Umbilical cord (tissue), 2 donors: ENCODE measurements at places on chromosomes 12 and 14. TPM values are rescaled to one million over a fixed set of nuclear protein-coding genes. Genes with fewer than 3 reads are reported as not detected.

DNA sequence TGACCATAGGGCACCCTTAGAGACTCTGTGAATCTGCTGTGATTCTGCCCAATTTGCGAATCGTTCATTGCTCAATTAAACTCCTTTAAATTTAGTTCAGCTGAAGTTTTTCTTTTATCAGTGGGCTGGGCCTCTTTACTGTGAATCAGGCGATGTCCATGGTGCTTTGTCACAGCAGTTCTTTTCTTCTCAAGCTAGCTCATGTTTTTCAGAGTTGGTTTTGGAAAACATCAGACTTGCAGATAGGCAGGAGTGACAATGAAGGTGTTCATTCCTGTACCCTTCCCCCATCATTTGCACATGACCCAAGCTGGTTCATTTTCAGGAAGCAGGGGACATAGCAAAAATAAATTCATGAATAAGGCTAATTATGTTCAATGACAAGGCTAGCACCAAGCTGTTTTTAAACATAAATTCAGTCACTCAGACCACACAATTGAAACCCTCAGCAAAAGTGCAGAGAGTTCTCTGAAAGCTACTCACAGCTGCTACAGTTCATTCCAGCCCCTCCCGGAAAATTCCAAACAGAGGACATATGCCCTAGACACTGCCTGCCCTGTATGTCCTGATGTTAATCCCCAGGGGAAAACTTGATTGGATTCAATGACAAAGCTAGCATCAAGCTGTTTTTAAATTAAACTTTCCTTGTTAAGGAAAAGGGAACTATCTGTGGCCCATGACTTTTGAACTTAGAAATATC is 383.3 kb downstream of the C12orf75 start:
- no peak for DNase-seq

Gene MIP
- 2.9 TPM for total RNA-seq

GRCh38 chr12:17593715-17594406 is 496.1 kb downstream of the RERGL start:
- DNase-seq, result no peak

DNA sequence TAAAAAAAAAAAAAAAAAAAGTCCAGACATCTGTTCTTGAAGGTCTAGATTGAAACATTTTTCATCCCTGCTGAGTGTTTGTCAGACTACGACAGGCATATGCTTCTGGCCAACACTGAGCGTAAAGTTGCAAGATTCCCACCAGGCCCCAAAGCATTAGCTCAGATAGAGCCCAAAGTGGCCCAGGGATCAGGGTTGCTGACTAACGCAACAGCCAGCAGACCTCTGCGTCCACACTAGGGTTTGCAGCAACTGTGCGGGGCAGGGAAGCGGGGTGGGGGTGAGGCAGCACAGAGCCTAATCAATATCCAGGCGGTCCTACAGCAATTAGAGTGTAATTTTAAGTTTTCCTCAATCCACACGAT is 55.7 kb downstream of the SSH1 start:
- peak; percentile 91 for DNase-seq

DNA sequence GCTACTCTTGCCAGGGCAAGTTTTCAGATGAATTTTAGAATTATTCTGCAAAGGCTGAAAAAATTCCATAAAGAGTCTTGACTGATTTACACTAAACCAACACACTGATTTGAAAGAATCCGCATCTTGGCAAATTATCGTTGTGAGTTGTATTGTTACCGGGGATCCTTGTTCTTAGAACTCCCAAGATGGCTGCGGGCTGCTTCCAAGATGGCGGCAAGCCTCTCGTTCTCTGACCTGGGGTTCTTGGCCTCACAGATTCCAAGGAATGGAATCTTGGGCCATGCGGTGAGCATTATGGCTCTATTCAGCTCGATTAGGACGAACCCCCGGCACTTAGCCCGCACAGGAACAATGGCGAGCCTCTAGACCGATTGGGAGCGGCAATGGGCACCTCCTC is 132.5 kb downstream of the ZNF664 start:
- no peak for DNase-seq

Gene GLS2
- total RNA-seq, result 0.72 TPM

DNA sequence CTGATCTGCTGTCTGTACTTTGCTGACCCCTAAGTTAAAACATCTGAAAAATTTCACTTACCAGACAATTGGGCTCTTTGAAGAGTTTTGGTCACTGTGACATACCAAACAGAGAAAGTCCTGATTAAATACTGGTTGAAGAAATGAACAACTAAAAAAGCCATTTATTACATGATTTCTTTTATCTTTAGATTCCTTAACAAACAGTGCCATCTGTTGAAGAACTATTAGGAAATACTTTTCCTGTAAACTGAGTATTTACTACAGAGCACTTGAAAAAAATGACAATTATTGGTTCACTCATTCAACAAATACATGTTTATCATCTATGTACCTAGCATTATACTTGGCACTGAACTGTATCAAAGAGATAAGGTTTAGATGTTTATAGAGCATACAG is 6.5 kb upstream of the WASHC4 start:
- peak; percentile 45 for DNase-seq

DNA sequence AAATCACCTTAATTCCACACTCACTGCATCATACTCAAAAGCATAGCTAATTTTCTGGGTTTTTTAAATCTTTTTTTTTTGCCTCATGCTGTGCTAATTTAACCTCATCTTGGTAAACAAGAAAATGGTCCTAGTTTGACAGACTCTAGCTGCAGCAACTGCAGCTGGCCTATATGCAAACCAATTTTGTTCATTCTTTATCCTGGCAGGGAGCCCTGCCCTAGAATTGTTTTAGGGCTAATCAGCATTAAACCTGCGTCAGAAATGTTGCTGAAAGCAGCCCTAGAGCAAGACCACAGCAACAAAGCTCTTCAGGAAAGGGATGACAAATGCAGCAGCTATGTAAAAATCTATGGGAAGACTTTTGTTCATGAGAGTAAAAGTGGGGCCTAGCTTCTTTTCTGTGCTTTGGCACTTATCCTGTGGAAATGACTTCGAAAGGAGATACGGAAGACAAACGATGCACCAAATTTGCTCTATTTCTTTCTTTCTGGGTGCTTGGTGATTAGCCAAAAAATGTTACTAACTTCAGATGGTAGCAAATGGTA is 72.2 kb downstream of the DENND5B start:
- DNase-seq, result peak; percentile 91

GRCh38 chr12:120265473-120266179 is at the start of gene PXN:
Gene PXN, minus strand, starts transcription at chr12:120265730. Its CDS starts 101 bp downstream, at chr12:120265629.
- peak; percentile 76 for DNase-seq

GRCh38 chr12:132513070-132513398 is 23.1 kb downstream of the FBRSL1 start:
- DNase-seq, result no peak

Gene TUBA1A
- 562 TPM for total RNA-seq

DNA sequence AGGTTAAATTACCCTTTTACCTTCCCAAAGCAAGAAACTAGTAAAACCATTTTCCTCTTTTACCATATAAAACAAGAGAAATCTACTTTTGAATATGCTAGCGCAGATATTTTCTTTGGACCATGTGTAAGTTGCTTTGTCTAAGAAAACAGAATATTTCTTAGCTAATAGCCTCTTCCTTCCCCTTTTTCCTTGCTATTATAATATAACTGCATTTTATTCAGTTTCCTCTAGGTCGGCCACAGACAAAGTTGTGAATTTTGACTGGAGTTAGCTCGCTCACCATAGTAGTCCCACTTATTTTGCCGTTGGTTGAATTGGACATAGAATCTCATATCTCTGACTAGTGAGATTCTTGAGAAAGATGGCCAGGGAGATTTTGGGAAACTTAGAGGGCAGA is 115.6 kb downstream of the PLEKHA5 start:
- no peak for DNase-seq

DNA sequence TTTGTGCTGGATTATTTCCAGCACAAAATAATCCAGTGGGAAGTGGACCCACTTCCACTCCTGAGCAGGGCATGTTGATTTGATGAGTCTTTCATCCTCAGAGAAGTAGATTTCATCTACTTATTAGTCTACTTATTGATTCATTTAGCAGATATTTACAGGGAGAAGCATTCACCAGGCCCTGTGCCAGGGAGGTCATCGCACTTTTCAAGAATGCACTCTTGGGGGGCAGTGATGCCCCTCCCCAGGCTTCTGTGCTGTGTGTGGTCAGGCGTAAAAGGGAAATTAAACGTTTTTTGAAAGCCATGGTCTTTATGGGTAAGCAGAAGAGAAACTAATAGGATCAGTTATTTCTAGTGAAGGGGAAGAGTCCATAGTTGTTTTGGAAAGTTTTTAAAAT is 610.7 kb upstream of the TMEM132C start:
- no peak for DNase-seq

Gene TSPAN19
- 3.4 TPM for total RNA-seq

GRCh38 chr12:92556141-92556540 is 146.6 kb upstream of the PLEKHG7 start:
- DNase-seq, result no peak

DNA sequence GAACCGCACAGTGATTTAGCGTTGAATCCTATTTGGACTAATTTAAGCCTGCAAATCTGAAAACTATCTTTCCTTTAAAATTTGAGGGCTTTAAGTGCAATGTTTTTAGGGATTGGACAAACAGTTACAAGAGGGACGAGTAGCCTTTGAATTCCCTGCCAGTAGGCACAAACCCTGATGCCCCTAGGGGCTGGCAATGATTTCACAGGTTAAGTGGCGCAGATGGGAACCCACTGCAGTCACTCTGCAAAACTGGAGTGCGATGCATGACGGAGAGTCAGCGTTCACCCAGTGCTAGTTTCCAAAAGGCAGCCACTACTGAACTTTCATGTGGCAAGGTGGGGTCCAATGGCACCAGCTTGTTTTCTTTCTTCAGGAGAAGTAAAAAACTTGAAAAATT is 99.4 kb upstream of the FRMD6 start:
- DNase-seq, result no peak

Gene FAM186B
- not detected for total RNA-seq

- no peak for DNase-seq
These were observed 1.1 kb downstream of the JAG2 start for GRCh38 chr14:105167303-105168092.

DNA sequence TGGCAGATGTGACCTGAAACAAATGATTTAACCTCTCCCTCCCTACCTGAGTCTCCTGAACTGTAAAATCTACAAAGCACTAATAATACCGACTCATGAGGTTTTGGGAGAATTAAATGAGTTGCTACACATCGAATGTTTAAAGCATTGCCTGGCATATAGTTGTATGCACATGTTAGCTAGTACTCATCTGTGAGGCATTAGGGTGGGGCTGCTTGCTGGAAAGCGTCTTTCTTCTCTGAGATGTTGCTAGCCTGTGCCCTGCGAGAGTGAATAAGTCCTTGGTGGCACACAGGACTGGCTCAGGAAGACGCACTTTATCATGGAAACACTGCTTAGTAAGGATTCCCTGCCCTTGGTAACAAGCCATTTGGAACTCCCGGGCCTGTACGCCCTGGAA is 6.1 kb downstream of the RAPGEF3 start:
- no peak for DNase-seq

Gene NDRG2
- total RNA-seq, result 40.2 TPM

DNA sequence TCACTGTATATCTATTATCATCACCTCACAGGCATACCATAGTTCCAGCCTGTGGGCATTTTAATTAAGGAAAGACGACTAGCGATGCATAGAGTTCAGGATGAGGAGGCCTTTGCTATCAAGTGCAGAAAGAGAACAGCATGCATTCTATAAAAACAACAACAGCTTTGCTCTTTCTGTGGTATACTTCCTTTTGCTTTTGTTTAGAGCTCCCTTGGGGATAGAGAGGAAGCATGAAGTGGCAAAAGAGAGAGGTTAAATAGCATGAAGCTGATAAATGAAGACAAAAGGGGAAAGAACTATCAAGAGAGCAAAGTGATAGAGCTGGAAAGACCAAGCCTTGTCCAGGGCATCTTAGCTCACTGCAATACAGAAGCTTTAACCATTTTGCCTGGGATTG is 23.5 kb downstream of the IFNG-AS1 start:
- no peak for DNase-seq

GRCh38 chr12:124863416-124864325 is at the start of gene SCARB1:
Gene SCARB1, minus strand, starts transcription at chr12:124863864. Its CDS starts 144 bp downstream, at chr12:124863720.
- DNase-seq, result peak; percentile 76

DNA sequence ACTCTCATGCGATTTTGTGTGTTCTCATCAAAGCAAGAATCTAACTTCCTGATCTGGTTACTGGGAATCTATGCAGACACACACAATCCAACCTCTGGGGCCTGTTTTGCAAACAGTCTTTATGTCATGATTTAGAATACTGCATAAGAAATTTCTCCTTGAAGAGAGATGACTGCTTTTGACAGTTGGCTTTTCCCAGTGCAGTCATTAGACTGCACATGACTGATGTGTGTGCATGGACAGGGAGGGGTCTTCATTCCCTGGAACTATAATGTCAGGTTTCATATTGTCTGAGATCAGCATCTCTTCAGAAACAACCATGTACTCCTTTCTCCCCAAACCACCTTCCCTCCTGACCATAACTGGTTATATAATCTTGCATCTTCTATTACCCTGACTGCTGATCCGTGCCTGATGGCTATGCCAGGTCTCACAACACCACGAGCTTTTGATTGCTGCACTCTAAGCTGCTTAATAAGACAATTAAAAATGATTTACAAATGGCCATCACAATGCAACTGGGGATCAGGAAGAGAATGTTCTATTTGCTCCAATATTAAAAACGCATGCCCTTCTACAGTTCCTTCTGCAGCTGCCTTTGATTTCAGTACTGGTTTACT is 995.4 kb downstream of the NRXN3 start:
- DNase-seq, result no peak

GRCh38 chr12:108190529-108190928 is 61.4 kb downstream of the WSCD2 start:
- peak; percentile 90 for DNase-seq
